Neural progenitor cell (in vitro differentiated cells): ENCODE measurements at places on chromosomes 3 and 15. TPM values are rescaled to one million over a fixed set of nuclear protein-coding genes. Genes with fewer than 3 reads are reported as not detected.

ALDH1L1 gene
- total RNA-seq = 0.31 and 0.60 TPM in 2 replicates

DNA sequence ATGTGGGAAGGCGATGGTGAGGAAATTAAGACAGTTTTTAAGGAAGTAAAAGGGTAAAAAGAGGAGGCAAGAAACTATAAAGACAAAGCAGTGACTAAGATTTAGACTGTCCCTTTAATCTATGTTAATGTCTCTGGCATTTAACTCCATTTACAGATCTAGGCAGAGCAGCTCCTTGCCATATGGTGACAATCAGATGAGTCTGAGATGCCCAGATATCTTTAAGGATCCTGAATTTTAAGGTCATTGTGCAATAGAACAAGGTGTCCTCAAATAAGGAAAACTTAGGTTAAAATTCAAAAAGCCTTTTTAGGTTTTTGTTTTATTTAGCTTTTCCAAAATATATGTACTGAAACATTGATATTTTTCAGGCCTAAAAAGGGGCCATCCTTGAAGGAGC is 24.1 kb downstream of the RASGRP1 start:
- H3K27me3 ChIP-seq = no peaks in the 10 kb centered on the region
- no peak overlapping the region for H3K27ac ChIP-seq
- no peaks in the 10 kb centered on the region for H3K36me3 ChIP-seq
- no peak overlapping the region for H3K4me3 ChIP-seq

- H3K36me3 ChIP-seq = no peaks in the 10 kb centered on the region
- no peak overlapping the region for H3K4me3 ChIP-seq
- no peaks in the 10 kb centered on the region for H3K4me1 ChIP-seq
- no peaks in the 10 kb centered on the region for H3K27me3 ChIP-seq
These were observed 6.8 kb upstream of the GAP43 start for GRCh38 chr3:115616461-115616860.

SIDT1 gene
- total RNA-seq = not detected in 2 replicates

GRCh38 chr15:69701198-69701597 is 248.6 kb downstream of the RPLP1 start:
- DNase-seq = no peak
- H3K36me3 ChIP-seq = no peaks in the 10 kb centered on the region
- H3K4me1 ChIP-seq = peaks cover 11% of the 10 kb centered on the region

IL17RE gene
- 0.56 TPM in 1 of 2 replicates, not detected in the other for total RNA-seq

DNA sequence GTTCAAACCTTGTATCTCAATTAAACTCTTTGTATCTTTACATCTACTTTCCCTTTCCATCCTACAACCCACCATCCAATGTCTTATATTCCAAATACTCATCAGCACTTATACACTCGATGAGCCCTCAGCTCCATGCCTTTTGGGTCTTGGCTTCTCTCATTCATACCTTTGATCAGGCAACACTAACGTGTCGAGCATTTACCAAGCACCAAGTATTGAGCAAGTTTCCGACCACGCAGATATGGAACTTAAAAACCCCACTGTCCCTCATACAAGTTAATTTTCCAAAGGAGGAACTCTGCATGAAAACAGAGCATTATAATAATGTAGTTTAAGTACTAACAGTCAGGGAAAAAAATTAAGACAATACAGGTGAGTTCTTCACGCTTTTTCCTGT is 102.8 kb downstream of the IL1RAP start:
- H3K36me3 ChIP-seq = no peaks in the 10 kb centered on the region
- DNase-seq = no peak
- no peaks in the 10 kb centered on the region for H3K4me1 ChIP-seq
- H3K27me3 ChIP-seq = no peaks in the 10 kb centered on the region
- H3K4me3 ChIP-seq = no peak overlapping the region
- H3K27ac ChIP-seq = no peak overlapping the region

C2CD4B gene
- total RNA-seq = 0.43 TPM in 1 of 2 replicates, not detected in the other

DNA sequence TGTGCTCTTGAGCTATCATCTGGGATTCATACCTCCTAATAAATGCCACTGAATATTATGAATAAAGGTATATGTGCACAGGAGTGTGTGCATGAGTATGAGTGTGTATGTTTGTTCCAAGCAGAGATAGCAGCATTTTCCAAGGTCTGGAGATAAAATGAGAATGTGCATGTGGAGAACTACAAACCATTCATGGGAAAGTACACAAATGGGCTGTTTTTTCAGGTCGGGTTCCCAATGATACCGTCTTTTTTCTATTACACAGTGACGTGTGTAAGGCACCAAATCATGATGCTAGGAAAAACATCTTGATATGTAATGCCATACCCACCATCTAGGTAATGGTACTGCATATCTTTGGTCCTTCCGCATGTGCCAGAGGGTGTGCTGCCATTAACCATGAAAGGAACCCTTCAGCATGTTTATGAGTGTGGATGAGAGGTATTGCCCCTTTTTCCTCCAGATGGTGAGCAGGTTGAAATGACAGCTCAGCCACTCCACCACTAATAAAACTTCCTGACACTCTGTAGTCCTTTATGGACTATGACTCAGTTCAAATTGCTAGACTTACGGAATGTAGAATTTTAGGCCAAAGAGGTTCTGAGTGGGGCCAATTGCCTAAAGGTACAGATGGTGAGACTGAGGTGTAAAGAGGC is 36.4 kb upstream of the COPB2 start:
- H3K27me3 ChIP-seq = no peaks in the 10 kb centered on the region
- H3K36me3 ChIP-seq = no peaks in the 10 kb centered on the region
- no peaks in the 10 kb centered on the region for H3K4me1 ChIP-seq

DNA sequence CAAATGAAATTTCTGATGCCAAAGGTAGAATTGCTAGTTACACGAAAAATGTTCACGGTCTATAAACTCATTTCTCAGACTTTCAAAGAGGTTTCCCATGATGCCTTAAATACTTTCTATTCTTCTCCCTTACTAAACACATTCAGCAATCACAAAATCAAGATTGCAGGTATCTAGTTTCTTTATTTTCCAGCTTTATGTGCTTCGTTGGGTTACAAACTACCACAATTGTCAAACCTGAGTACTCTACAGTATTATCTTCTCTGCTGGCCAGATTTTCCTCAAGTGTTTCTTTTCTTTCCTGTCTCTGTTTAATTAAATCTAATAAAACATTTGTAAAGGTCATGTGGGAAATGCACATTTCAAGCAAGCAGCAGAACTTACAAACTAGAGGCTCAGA is 201.8 kb upstream of the ZNF385D start:
- no peaks in the 10 kb centered on the region for H3K27me3 ChIP-seq
- H3K36me3 ChIP-seq = no peaks in the 10 kb centered on the region
- H3K4me1 ChIP-seq = peaks cover 15% of the 10 kb centered on the region
- no peak overlapping the region for H3K27ac ChIP-seq
- no peak for DNase-seq
